ENCODE measurements at places on chromosomes 6 and 20.

DNA sequence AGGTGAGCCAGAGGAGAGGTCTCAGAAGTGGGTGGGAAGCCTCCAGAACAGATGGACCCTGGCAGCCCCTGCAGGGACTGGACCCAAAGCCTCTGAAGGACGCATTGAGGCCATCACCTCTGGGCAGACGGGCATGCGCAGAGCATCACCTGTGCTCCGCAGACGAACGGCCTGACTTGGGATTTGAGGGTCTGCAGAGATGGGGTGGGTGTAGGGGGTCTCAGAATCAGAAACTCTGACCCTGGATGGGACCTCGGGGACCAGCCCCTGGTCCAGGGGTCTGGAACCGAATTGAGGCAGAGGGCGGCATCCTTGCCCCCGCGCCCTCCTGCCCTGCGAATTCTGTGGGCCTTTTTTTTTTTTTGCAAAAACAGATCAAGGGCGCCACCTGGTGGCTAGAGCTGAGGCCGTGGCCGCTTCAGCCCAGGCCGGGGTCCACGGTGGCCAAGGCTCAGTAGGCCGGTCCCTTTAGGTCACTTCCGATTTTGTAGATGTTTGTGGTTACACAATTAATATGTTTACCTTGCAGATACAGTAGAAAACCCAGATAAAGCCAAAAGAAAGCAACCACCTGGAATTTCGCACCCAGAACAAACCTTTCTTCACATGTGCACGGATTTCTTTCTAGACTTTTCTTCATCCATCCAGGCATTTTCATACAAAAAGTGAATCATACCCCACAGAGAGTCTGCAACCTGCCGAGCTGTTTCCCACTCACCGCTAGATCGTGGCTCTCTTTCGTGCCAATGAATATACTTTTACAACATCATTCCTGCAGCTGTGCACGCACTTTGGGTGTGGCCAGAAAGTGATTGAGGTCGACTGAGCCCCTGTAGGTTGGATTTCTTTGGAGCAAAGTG is 25.9 kb downstream of the ZBP1 start:
- DNase-seq = peak; percentile 88

- no peak for DNase-seq
Measured at GRCh38 chr6:21886542-21887151, 293.1 kb downstream of the SOX4 start.

GRCh38 chr20:5160882-5161281 is 34.1 kb downstream of the CDS2 start:
- DNase-seq = no peak

GRCh38 chr6:131367206-131367873 is 205.7 kb upstream of the ARG1 start:
- DNase-seq = no peak

DNA sequence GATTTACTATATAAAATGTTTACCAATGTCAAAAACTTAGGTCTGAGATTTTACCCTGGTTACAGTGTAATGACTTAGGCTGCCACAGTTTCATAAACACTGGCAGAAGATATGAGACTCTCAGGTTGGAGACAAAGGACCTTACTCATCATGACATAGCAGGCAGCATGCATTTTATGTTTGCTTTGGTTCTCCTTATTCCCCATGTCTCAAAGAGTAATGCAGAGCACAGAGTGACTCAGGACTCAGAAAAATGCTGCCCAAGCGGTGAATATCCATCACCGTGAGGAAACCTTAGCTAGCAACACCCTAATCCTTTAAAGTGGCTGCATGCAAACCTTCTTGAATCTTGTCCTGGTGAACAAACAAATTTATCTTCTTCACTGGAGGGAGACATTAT is 112.1 kb upstream of the EYS start:
- DNase-seq = no peak

GRCh38 chr6:35085359-35086281 is 55.5 kb downstream of the TCP11 start:
- no peak for DNase-seq

GRCh38 chr6:12343122-12343439 is 52.9 kb downstream of the EDN1 start:
- no peak for DNase-seq

Measured in HTR-8/SVneo (cell line).